ENCODE measurements at places on chromosomes 12 and 14. TPM values are rescaled to one million over a fixed set of nuclear protein-coding genes. Genes with fewer than 3 reads are reported as not detected.

DNA sequence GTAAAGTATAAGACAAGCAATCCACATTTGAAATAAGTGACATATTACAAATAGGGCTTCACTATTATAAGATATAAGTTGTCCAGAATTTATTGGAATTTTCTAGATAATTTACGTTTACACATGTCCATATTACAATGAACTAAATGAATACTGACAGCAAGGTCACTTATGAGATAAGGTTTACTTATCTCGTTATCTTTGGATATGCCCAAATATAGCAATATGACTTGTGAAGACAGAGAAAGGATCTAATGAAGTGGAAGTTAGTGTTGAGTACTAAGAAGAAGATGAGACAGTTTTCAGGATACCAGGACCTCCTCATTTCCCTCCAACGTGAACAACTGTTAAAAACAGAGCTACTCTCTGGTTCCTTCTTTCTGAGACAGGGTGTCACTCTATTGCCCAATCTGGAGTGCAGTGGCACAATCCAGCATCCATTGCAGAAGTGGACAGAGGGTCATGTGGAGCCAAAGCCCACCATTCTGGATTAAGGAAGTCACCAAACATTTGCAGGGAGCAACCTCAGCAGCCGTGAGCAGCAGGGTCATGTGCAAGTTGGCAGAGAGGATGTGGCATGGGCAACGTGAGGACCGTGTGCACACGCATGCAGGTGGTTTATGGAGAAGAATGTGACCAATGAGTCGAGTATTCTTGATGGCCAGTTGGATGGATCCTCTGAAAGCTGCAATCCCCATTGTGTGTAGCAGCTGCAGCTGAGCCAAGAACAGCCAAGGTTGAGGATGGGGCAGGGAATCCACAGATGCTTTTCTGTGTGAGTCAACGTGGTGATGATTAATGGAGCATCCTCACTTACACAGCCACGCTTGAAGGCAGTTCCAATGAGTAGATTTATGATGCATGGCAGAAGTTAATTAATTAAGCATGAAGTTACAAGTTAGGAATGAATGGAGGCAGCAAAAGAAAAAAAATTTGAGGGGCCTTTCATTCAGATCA lies 111.0 kb downstream of the BICD1 start:
- DNase-seq = no peak

RERG gene
- 12.4 TPM for total RNA-seq

- no peak for DNase-seq
Observed at GRCh38 chr12:4202487-4202886, 71.1 kb upstream of the CCND2 start.

DNA sequence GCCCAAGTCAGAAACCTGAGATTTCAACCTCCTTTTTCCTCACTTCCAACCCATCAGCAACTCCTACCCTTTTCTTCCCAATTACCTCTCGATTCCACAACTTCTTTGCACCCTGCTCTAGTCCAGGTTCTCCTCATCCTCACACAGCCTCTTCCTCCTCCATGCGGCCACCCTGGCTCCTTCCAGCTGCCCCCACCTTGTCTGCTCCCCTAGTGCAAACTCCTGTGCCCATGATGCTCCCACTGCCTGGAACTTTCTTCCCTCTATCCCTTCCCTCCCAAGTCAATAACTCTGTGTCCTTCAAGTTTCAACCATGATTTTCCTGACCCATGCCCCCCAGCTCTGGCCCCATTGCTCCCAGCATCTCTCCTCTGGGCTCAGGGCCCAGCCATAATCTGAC lies 17.3 kb downstream of the SELPLG start:
- no peak for DNase-seq

GRCh38 chr12:132491761-132492378 lies 1.9 kb downstream of the FBRSL1 start:
- no peak for DNase-seq
